Activated T-helper 9 cell treated with anti-CD3 and anti-CD28 coated beads, Interleukin-2, amount 50 U/mL, for 16 hours (primary cell): ENCODE measurements at places on chromosomes 16 and 17.

DNA sequence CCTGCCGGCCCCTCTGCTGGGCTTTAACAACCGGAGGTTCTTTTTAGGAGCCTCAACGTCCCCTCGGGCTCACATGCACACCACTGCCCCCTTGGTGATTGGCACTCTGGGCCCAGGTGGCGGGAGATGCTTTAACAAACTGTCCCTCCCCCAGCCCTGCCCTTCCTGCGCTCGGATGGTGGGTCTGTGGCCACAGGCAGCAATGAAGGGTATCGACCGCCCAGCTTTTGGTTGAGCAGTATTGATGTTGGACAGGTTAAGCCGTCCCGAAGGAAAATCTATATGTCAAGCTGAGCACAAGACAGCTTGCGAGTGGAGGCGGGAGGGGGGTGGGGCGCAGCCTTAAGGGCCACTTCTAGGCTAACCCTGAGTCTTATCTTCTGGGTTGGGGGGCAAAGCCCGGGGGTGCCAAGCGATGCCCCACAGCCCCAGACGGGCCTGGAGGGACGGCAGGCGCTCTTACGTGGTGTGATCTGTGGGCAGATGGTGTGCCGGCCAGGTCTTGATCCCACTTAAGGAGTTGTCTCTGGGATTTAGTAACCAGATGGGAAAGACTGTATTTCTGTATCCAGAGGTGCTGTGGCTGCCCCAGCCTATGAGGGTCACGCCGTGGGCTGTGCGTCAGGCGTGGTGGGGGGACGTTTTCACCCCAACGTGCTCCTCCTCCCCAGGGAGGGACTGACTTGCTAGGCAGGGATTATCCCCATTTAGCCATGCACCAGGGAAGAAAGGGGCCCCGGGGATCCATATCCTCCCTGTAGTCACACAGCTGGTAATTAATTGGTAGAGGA lies 6.2 kb downstream of the GSE1 start:
- DNase-seq: no peak

GRCh38 chr17:50234581-50234980 lies 33.1 kb upstream of the COL1A1 start:
- no peak for DNase-seq

DNA sequence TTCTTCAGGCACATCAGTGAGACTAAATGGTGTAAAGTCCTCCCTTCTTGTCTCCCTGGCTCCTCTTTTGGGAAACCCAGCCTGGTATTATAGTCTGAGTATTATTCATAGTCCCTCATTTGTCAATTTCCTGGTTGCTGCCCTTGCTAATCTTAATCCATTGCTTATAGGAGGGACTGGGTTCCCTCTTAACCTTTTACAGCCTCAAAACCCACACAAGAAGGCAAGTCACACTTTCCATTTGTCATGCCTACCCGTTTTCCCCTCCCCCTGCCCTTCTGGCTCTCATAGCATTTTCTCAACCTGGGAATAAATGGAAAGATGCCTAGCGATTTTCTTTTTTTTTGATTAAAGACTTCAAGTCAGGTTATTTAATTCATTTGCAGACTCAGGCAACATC lies 124.8 kb downstream of the MAP2K6 start:
- DNase-seq: no peak

DNA sequence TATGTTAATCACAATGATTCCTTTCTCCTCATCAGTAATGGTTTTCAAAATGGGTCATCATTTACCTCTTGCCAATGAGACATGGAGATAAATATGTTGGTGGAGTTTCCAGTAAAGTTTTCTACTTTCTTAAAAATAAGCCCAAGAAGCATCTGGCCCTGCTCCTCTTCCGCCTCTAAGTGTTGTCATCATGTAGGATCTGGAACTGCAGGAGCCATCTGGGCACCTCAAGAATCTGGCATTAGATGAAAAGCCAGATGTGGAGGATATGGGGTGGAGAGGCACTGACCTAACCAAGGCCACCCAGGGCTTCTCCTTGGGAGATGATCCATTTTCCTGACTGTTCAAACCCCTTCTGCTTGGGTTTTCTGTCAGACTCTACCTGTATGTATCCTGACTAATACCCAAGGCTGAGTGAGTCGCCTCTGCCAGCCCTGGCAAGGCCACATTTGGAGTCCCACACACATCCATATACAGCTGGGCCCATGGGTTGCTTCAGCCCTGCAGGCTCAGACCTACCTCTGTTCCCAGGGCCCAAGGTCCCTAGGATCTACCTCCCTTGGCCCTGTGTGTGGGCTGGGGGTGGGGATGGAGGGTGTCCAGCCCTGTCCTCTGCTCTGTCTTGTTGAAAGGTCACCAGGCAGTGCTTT lies 24.6 kb downstream of the CCDC182 start:
- no peak for DNase-seq

- no peak for DNase-seq
Measured at GRCh38 chr16:70399381-70399780, 39.5 kb downstream of the ST3GAL2 start.

DNA sequence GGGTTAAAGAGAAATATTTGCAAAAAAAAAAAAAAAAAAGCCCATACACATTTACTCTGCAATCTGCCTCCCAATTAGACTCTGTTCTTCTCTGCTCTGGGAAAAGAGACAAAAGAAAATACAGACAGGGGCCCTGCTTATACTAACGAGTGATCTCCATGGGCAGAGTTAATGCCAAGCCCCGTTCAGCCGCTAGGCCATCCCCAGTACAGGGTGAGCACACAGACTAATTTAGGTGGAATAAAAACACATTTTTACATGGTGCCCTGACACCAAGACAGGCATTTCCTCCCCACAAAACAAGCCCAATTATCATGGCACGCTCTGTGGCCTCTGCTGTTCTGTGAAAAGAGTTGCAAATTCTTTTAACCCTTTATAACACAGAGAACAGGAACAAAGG lies 356.3 kb upstream of the C16orf82 start:
- no peak for DNase-seq

DNA sequence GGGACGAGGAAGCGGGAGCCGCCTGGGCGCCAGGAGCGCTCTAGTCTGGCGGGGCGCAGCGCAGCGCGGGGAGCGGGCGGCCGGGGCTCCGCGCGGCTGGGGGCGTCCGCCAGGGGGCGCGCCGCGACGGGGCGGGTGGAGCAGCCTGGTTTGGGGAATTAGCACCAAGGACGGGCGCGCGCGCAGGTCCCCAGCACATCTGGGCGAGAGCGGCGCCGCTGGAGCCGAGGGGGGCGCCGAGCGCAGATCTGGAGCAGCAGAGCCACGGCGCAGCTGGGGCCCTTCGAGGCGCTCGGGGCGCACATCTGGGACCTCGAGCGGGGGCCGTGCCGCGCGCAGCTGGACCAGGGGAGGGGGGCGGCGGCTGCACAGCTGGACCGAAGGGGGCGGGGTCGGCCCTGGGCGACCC lies at the start of gene NXPH3:
Gene NXPH3 (plus strand): TSS at position 193 of the 409 bp plus-strand sequence. CDS start 349 bp downstream, outside the sequence.
- DNase-seq: peak; percentile 46

DNA sequence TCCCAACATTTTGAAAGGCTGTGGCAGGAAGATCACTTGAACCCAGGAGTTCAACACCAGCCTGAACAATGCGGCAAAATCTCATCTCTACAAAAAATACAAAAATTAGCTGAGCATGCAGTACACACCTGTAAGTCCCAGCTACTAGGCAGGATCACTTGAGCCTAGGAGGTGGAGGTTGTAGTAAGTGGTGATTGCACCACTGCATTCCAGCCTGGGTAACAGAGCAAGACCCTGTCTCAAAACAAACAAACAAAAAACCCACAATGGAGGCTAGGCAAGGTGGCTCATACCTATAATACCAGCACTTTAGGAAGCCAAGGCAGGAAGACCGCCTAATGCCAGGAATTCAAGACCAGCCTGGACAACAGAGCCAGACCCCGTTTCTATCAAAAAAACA lies 12.0 kb downstream of the APPBP2 start:
- no peak for DNase-seq

DNA sequence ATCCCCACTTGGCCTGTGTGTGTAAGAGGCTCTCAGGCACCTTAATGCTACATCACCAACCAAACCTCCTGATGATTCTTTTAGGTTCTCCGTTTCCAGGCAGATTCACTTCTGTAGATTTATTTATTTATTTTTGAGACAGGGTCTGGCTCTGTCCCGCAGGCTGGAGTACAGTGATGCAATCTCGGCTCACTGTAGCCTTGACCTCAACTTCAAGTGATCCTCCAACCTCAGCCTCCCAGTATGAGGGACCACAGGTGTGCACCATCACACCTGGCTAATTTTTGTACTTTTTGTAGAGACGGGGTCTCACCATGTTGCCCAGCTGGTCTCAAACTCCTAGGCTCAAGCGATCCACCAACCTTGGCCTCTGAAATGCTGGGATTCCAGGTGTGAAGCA lies 12.7 kb upstream of the MEOX1 start:
- no peak for DNase-seq

DNA sequence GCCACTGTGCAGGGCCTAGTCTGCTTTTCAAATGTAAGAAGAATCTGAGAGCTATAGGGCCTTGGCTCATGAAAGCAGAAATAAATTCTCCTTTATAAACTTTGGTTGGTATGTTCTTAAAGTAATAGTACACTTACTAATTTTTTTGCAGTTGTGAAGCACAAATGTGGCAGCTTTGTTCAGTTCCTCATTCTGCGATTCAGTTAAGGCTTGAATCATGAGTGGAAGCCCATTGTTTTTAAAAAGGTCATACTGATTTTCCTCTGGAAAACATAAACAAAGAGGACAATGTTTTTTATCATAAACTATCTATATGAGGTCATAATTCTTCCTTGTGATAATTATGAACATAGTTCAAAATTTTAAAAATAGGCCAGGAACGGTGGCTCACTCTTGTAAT lies 23.6 kb upstream of the DYNC1LI2 start:
- no peak for DNase-seq

GRCh38 chr16:69938981-69939820 lies 11.9 kb upstream of the CLEC18A start:
- no peak for DNase-seq

DNA sequence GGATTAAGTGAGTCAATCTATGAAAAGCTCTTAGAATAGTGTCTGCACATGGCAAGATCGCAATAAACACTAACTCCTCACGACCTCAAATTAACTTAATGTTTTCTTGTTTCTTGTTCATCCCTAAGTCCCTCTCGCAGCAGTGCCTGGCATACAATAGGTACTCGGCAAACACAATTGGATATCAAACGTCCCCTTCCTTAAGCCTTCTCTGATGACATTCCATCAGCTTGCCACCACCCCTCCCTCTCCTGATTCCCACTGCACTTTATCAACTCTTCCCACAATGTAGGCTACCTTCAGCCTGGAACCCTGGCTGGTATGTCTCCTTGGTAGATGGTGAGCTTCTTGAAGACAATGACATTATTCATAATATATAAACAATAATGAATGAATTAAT lies 33.3 kb downstream of the CCDC42 start:
- no peak for DNase-seq

- DNase-seq: no peak
Measured at GRCh38 chr17:31314782-31315100, 887 bp upstream of the EVI2B start.

DNA sequence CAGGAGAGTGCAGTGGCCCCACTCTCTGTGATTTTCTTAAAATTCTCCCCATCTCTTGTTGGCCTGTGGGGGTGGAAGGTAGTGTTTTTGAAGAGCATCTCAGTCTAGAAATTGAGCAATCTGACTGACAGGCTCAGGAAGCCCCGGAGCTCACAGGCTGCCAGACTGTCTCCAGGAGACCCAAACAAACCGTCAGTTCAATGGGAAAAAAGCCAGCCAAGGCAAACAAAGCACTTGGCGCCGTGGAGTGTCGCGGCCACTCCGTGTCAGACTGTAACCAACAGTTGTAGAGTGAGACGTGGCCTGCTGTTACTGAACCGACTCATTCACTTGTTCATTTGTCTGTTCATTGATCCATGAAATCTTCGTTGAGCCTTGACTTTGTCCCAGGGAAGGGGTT lies 33.7 kb downstream of the RGS9 start:
- no peak for DNase-seq

- no peak for DNase-seq
Measured at GRCh38 chr16:50037662-50038220, 12.7 kb downstream of the CNEP1R1 start.

DNA sequence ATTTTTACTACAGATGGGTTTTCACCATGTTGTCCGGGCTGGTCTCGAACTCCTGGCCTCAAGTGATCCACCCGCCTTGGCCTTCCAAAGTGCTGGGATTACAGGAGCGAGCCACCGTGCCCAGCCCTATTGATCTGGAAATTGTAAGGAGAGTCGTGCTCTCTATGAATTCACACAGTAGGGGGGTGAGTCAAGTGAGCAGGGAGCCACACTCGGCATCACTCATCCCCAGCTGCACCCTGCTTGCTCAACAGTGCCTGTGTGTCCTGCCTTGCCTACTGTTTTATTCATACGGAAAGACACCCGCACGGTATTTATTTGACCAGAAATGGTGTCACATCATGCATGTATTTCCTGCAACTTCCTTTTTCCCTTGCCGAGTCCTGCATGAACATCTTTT lies 157.2 kb upstream of the FOXF1 start:
- no peak for DNase-seq

GRCh38 chr16:47779201-47780016 lies 318.3 kb downstream of the PHKB start:
- DNase-seq: no peak

DNA sequence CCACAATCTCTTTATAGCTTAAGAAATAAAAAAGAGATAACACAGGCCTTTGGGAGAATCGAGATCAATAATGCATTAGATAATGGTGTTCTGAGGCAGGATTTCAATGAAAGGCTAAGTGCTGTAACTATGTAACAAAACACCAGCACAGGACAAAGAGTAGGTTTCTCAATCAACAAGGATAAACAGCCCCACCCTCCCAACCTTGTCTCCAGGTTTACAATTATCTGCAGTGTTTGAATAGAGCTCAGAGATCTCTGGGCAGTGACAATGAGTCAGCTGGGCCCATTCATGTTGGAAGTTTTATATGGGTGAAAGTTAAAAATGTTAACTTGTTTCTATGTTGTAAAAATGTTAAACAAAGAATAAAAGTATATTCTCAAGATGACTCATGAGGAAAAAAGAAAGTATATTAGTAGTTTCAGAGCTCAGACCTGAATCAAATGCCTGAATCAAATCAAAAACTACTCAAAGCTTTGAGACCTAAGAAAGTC lies 17.0 kb upstream of the KRT20 start:
- no peak for DNase-seq

GRCh38 chr17:8073627-8074484 lies 13.7 kb downstream of the ALOX12B start:
- peak; percentile 80 for DNase-seq

DNA sequence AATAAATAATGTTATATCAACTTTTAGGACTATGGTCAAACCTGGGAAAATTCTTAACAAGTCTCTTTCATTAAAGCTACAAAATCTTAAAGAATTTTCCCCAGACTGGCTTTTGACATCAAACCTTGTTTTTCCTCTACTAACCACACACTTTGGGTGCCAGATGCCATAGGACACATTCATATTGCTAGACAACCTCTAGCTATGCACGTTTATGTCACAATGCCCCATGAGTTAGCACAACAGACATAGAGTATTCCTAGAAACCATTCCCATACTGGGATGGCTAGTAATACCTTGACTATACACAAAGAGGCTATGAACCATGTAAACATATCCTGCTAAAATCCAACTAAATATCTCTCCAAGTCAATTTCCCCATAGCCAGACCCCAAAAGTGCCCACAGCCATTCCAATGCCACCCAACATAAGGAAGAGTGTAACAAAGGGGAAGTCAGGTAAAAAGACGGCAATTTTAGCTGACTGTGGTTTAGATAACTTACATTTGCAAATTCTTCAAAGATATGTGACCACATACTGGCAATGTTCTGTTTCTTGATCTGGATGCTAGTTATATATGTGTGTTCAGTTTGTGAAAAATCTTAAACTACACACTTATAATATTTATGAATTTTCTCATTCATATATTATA lies 23.4 kb downstream of the SMURF2 start:
- DNase-seq: no peak

GRCh38 chr16:67694611-67695010 lies 24.5 kb downstream of the GFOD2 start:
- no peak for DNase-seq

- DNase-seq: no peak
Measured at GRCh38 chr17:38761612-38762011, 9.1 kb downstream of the PSMB3 start.
